ENCODE measurements at places on chromosomes 16 and 17. TPM values are rescaled to one million over a fixed set of nuclear protein-coding genes. Genes with fewer than 3 reads are reported as not detected.
A peak's percentile ranks its signal among the peaks of the same experiment; 100 is the strongest.

Gene ALDOC
- total RNA-seq: 674 TPM

Gene CDT1
- total RNA-seq: 4.4 TPM

Gene CLEC18A
- total RNA-seq: 1.1 TPM

Gene TBC1D3
- not detected for total RNA-seq

GRCh38 chr16:78306361-78306760 lies 206.9 kb downstream of the WWOX start:
- no peak for DNase-seq
- no peak overlapping the region for H3K4me3 ChIP-seq
- peaks cover 10% of the 10 kb centered on the region for H3K4me1 ChIP-seq
- H3K36me3 ChIP-seq: no peaks in the 10 kb centered on the region
- H3K27ac ChIP-seq: no peak overlapping the region

DNA sequence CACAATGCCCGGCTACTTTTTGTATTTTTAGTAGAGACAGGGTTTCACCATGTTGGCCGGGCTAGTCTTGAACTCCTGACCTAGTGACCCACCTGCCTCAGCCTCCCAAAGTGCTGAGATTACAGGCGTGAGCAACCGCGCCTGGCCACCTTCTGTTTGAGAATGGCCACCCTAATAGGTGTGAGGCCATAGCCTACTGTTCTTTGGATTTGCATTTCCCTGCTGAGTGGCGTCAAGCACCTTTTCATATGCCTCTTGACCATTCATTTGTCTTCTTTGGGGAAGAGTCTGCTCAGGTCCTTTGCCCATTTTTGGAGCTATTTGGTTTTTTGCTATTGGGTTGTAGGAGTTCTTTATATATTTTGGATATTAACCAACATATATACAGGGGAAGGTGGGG lies 276.7 kb downstream of the PARN start:
- H3K27me3 ChIP-seq: no peaks in the 10 kb centered on the region
- DNase-seq: no peak
- H3K4me1 ChIP-seq: no peaks in the 10 kb centered on the region
- H3K27ac ChIP-seq: no peak overlapping the region
- no peaks in the 10 kb centered on the region for H3K36me3 ChIP-seq

- H3K4me1 ChIP-seq: no peaks in the 10 kb centered on the region
- no peak overlapping the region for H3K4me3 ChIP-seq
These were observed 32.9 kb downstream of the DEF8 start for GRCh38 chr16:89981414-89981813.

Gene ZNF205
- 19.3 TPM for total RNA-seq

GRCh38 chr17:61443475-61443882 lies 8.7 kb upstream of the TBX4 start:
- peaks cover 13% of the 10 kb centered on the region for H3K27me3 ChIP-seq
- no peaks in the 10 kb centered on the region for H3K36me3 ChIP-seq
- no peak overlapping the region for H3K4me3 ChIP-seq
- no peaks in the 10 kb centered on the region for H3K4me1 ChIP-seq

Gene HLF
- total RNA-seq: 35.6 TPM

- peaks cover 44% of the 10 kb centered on the region for H3K4me1 ChIP-seq
- no peaks in the 10 kb centered on the region for H3K36me3 ChIP-seq
- H3K27me3 ChIP-seq: no peaks in the 10 kb centered on the region
These were observed 38.6 kb upstream of the TOB1 start for GRCh38 chr17:50904518-50905459.

DNA sequence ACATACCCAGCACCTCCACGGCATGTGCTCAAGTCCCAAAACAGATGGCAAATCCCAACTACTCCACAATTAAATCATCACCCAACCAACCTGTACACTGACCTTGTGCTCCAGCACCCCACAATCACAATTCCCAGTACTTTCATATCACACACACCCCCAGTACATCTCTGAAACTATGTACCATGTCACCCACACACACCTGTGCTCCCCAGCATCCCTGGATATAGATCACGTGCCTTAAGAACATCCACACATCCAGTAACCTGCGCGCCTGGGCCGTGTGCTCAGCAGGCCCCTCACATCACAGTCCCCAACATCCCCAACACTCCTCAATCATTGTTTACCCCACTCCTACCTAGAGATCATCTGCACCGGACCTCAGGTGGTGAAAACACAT lies 2.1 kb downstream of the NLGN2 start:
- no peak for DNase-seq
- H3K4me3 ChIP-seq: no peak overlapping the region
- no peaks in the 10 kb centered on the region for H3K27me3 ChIP-seq
- H3K27ac ChIP-seq: no peak overlapping the region

GRCh38 chr16:12336141-12336540 lies 359.6 kb downstream of the SNX29 start:
- H3K4me1 ChIP-seq: no peaks in the 10 kb centered on the region
- peaks cover 3% of the 10 kb centered on the region for H3K36me3 ChIP-seq
- no peaks in the 10 kb centered on the region for H3K27me3 ChIP-seq
- DNase-seq: no peak
- no peak overlapping the region for H3K27ac ChIP-seq

- H3K4me3 ChIP-seq: peak overlapping the region; percentile 93
- peaks cover 62% of the 10 kb centered on the region for H3K36me3 ChIP-seq
- H3K4me1 ChIP-seq: peaks cover 9% of the 10 kb centered on the region
- no peaks in the 10 kb centered on the region for H3K27me3 ChIP-seq
- no peak for DNase-seq
- peak overlapping the region; percentile 91 for H3K27ac ChIP-seq
These were observed 696 bp upstream of the PSMC5 start for GRCh38 chr17:63826468-63827001.

Gene WIPF2
- 10.7 TPM for total RNA-seq

DNA sequence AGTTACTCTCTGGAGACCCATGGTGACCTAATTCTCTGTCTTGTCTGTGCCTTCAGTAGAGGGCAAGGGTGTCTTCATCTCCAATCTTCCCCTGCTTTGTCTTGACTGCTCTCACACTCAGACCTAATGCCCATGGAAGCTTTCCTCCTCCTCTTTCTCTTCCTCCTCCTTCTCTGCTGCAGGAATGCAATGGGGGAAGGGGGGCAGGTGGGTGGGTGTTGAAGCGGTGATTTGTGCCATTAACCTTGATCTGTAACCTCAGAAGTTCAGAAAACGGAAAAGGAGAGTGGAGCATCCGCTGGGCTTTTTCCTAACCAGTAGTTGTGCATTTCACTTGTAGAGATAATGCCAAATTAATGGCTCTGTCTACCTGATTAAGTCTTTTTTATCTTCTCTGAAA lies 172.3 kb upstream of the CDH11 start:
- no peaks in the 10 kb centered on the region for H3K27me3 ChIP-seq
- no peaks in the 10 kb centered on the region for H3K4me1 ChIP-seq
- H3K4me3 ChIP-seq: no peak overlapping the region
- no peak for DNase-seq
- H3K27ac ChIP-seq: no peak overlapping the region
- H3K36me3 ChIP-seq: no peaks in the 10 kb centered on the region

DNA sequence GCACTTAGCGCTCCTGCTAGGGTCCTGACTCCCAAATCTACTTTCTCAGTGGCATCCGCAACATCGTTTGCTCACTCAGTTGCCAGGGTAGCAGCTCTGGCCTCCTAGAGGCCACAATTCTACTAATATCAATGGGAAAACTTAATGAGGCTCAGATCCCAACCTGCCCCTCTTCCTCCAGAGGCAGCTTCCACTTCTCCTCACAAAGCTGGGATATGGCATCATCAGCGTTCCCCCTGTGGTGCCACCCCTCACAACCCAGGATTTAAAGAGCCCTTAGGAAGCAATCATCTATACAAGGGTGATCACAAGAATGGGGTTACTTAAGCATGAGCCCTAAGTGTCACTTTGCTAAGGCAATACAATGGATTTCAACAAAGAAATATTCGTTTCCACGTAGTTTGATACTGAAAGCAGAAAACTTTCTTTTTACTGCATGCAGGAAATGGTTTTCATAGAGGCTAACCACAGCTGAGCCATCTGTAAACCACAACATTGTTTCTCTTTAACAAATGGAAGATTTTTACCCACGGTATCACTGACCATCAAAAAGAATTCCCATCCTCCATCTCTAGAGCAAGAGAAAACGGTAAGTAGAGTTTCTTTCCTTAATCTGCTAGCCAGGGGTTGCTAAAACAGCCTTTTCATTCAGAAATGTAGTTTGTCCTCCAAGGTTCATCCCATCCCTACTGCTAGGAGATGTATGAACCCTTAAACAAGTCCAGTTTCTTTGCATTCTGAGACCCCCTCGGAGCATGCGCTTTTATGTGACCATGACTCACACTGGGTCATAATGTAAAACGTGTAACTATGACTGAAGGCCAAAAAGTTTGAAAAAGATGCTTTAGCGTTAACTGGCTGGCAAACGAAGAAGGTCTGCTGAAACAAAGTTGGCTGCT lies 68.3 kb upstream of the BCAR1 start:
- no peak for DNase-seq
- H3K36me3 ChIP-seq: no peaks in the 10 kb centered on the region
- H3K27me3 ChIP-seq: no peaks in the 10 kb centered on the region
- H3K4me3 ChIP-seq: no peak overlapping the region
- peak overlapping the region; percentile 47 for H3K27ac ChIP-seq

GRCh38 chr17:35082073-35082657 lies 18.7 kb upstream of the RFFL start:
- H3K4me3 ChIP-seq: no peak overlapping the region
- H3K27me3 ChIP-seq: no peaks in the 10 kb centered on the region
- no peaks in the 10 kb centered on the region for H3K36me3 ChIP-seq
- H3K4me1 ChIP-seq: peaks cover 5% of the 10 kb centered on the region
- no peak overlapping the region for H3K27ac ChIP-seq

GRCh38 chr17:60173304-60173819 lies 23.6 kb downstream of the CA4 start:
- DNase-seq: no peak
- H3K4me1 ChIP-seq: peaks cover 3% of the 10 kb centered on the region
- H3K36me3 ChIP-seq: peaks cover 2% of the 10 kb centered on the region
- no peak overlapping the region for H3K4me3 ChIP-seq

Gene SMIM36
- total RNA-seq: not detected

GRCh38 chr17:60901806-60902205 lies 224.2 kb downstream of the BCAS3 start:
- no peaks in the 10 kb centered on the region for H3K4me1 ChIP-seq
- no peak overlapping the region for H3K4me3 ChIP-seq
- no peaks in the 10 kb centered on the region for H3K36me3 ChIP-seq
- no peak overlapping the region for H3K27ac ChIP-seq
- DNase-seq: no peak

GRCh38 chr16:73053364-73054124 lies 5.6 kb upstream of the ZFHX3 start:
- DNase-seq: no peak
- H3K4me3 ChIP-seq: no peak overlapping the region
- no peaks in the 10 kb centered on the region for H3K36me3 ChIP-seq
- H3K27me3 ChIP-seq: peaks cover 56% of the 10 kb centered on the region
- peaks cover 21% of the 10 kb centered on the region for H3K4me1 ChIP-seq
- H3K27ac ChIP-seq: peak overlapping the region; percentile 87

Gene KRT9
- not detected for total RNA-seq

Gene TBC1D3G
- not detected for total RNA-seq

Gene TBC1D3H
- not detected for total RNA-seq

DNA sequence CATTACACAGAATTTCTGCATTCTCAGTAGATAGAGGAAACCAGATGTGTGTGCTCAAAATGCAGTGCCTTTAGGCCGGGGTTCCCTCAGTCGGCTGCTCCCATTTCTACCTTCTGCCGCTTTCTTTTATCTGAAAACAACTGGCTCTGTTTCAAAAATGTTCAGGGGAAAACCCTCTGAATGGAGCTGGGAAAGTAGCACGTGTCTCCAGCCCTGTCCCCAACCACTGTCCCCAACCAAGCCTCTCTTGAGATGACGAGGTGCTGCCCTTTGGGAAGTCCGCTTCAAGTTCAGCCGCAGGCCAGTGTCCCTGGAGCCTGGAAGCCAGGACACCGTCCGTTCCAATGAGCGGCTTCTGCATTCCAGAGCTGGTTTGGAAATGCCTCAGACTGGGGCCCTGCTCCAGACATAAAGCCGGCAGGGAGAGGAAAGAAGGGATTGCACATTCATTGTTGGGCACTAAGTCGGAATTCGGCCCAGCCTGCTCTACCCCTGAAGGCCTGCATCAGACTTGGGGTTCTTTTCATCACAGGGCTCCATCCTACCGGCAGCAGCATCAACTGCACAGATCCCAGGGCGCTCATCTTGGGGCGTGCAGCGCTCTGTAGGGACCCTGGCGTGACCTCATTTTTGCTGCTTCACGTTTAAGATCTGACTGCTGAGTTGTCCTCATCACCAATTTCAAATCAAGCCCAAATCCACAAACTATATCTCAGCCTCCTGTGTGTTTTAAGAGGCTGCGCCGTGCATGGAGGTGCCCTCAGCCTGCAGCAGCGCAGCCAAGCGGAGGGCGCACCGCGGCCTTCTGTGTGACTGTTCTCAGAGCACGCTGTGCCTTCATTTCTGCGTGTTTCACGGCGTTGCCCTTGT lies 111.3 kb downstream of the BANP start:
- no peaks in the 10 kb centered on the region for H3K27me3 ChIP-seq
- no peak for DNase-seq
- H3K4me1 ChIP-seq: peaks cover 42% of the 10 kb centered on the region
- H3K36me3 ChIP-seq: peaks cover 59% of the 10 kb centered on the region
- no peak overlapping the region for H3K4me3 ChIP-seq

DNA sequence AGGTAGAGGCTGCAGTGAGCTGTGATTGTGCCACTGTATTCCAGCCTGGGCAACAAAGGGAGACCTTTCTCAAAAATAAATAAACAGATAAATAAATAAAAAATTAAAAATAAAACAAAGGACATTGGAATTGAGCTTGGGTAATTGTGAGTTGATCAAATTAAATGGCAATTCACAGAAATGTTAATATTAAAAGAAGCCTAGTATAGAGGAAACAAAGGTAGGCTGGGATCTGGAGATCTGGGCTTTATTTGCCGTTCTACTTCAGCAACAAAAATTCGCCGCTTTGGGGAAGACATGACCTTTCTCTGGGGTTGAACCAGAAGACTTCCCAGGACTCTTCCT lies 332 bp upstream of the VPS25 start:
- peak overlapping the region; percentile 70 for H3K4me3 ChIP-seq
- peaks cover 9% of the 10 kb centered on the region for H3K4me1 ChIP-seq
- H3K27me3 ChIP-seq: no peaks in the 10 kb centered on the region

DNA sequence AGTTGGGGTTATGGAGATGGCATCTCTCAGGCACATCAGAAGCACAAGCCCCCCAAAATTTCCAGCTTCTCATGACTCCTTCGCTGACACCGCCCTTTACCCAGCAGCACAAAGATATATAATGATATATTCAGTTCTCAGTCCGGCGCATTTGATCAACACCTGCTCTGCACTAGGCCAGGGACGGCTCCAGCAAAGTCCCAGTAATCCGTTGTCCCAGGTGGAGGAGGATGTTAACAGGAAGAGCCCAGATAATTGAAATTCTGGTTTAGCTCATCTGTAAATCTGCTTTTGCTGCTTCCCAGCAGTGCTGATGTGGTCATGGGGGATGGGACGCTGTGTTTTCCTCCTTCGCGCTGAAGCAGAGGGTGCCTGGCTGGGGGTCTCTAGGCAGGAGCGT lies 131.5 kb downstream of the OR1D5 start:
- H3K36me3 ChIP-seq: no peaks in the 10 kb centered on the region
- no peak overlapping the region for H3K27ac ChIP-seq
- no peaks in the 10 kb centered on the region for H3K27me3 ChIP-seq
- H3K4me1 ChIP-seq: peaks cover 17% of the 10 kb centered on the region
- no peak for DNase-seq

- peak overlapping the region; percentile 54 for H3K27ac ChIP-seq
- H3K36me3 ChIP-seq: peaks cover 58% of the 10 kb centered on the region
- H3K4me3 ChIP-seq: no peak overlapping the region
- peaks cover 7% of the 10 kb centered on the region for H3K4me1 ChIP-seq
- no peaks in the 10 kb centered on the region for H3K27me3 ChIP-seq
These were observed 17.9 kb downstream of the LIG3 start for GRCh38 chr17:34998205-34998604.

Gene FBXL19
- total RNA-seq: 23.9 TPM
